ENCODE measurements at places on chromosomes 1 and 21.

DNA sequence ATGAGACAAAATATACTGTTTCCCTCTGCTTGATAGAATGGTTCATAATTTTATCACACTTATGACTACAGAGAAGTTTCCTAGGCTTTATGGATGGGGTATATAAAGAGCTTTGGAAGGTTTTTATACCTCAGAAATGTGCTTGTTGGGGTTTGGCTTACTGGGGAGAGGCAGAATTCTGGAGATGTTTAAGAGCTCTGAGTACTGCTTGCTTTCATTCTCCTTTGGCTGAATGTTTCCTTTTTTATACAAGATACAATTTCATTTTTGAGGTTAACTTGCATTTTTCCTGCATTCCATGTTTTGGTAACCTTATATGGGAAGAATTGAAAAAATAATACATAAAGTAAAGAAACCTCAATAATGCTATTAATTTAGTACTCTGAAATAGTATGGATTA lies 157.7 kb upstream of the COL11A1 start:
- no peak for DNase-seq

DNA sequence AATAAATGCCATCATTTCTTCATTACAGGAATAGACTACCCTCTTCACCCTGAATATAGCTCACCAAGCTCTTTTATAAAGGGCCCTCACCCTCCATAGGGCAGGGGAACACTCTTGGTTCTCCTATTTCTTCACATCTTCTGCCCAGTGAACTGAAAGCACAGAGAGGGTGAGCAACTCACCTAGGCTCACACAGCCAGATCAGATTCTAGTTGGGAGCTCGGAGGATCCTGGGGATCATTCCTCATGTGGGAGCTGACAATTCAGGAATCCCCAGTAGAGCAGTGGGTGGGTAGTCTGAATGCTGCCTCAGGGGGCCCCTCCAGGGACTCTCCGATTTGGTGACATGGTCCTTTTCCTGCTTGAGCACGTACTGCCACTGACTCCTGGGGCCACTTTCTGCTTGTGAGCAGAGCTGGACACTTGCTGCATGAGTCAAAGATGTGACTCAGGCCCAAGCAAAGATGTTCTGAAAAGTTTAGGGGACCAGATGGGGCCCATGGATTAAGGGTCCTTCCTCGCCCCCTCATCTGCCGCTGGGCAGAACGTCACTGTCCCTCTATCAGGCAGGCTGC lies 63.7 kb upstream of the WNT4 start:
- DNase-seq = no peak

- no peak for DNase-seq
Measured at GRCh38 chr1:9397047-9397446, 104.4 kb downstream of the SPSB1 start.

DNA sequence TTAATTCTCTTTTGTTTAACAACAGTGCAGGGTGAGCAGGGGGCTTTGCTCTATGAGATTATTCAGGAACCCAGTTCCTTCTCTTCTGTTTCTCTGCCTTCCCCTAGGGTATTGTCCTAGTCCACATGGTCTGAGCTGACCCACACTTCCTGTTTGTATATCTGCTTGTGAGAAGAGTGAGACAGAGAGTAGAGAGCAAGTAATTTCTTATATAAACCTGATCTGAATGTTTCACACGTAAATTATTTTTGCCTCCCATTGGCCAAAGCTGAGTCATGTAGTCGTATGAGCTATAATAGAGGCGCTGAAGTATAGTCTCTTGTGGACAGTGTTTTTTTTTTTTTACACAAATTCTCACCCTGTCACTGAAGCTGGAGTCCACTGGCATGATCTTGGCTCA lies 134.2 kb upstream of the SERTAD4 start:
- no peak for DNase-seq

- DNase-seq = no peak
Measured at GRCh38 chr1:203048555-203049051, 22.3 kb downstream of the PPFIA4 start.

- DNase-seq = no peak
Measured at GRCh38 chr1:12486401-12487005, 131.5 kb downstream of the DHRS3 start.

DNA sequence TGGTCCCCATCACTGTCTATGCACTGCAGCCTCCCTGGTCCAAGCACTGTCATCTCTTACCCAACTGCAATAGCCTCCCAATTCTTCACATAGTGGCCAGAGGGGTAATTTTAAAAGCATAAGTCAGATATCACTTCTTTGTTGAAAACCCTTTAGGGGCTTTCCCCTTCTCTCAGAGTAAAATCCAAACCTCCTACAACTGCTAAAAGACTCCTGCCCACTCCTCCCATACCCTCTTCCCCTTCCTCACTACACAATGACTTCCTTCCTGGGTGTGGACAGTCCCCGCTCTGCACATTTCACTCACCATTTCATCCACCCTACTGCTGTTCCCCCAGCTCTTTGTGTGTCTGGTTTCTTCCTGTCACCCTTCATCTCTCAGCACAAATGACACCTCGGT lies 8.3 kb downstream of the MCOLN2 start:
- no peak for DNase-seq

GRCh38 chr1:97660431-97661105 lies 260.3 kb downstream of the DPYD start:
- no peak for DNase-seq

DNA sequence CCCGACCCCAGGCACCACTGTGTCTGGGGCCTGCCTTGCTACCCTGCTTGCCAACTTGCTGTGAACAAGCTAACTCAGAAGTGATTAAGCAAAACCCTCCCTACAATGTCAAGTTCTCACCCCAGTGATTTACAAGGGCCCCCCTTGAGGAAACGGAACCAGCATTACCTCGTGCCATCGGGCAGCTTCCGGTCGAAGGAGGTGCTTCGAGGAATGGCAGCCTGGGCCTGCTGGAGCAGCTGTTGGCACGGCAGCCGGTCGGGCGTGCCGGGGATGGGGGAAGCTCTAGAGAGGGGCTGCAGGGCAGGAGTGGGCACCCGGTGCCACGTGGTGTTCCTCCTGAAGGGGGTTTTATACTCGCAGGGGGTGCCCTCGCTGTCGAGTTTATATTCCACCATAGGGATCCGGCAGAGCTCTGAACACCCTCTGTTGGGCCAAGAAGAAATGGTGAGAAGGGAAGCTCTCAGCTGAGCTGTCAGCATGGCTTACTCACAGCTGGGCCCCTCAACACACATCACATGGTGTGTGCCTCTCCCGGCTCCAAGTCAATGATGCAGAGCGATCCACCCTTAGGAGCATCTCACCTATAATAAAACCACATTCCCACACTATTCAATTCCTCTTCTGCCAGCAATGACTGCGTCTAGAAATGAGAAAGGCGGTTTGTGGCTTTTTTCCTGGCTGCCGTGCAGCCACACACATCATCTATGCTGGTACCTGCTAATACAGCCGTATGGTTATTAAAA lies 184.4 kb downstream of the SIPA1L2 start:
- no peak for DNase-seq

- no peak for DNase-seq
Measured at GRCh38 chr1:99266726-99267125, 2.4 kb downstream of the PLPPR4 start.

GRCh38 chr1:161071886-161072371 lies 2.2 kb upstream of the ARHGAP30 start:
- no peak for DNase-seq

DNA sequence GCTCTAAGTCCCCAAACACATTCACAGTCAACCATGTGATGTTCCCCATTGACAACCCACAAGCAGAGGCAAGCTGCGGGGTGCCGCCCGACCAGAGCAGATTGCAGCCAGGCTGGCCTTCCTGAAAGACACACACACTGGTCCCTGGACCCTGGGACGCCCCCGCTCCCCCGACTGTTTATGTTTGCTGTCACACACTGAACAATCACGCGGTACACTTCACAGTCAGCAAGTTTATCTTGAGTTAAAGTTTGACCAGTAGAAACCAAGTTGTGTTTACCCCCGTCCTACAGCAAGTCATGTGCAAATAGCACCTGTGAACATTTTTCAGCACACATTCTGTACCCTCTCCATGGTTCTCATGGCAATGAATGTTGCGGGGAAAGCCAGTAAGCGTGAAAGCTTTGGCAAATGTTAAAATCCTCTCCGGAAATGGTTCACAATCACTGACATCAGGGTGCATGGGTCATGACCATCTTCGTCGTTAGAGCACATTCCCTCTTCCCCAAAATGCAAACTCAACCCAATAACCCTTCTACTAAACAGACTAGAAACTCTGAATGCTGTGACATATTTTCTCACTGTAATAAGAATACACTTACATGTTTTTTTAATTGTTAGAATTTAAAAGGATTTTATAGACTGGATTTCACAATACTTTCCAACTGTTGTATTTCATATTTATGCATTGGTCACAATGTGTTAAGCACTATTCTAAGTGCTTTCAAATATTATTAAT lies 33.3 kb upstream of the IRF2BP2 start:
- DNase-seq = no peak

GRCh38 chr1:233121947-233122559 lies 171.6 kb downstream of the NTPCR start:
- no peak for DNase-seq

- no peak for DNase-seq
Measured at GRCh38 chr1:229940684-229941083, 126.4 kb upstream of the GALNT2 start.

GRCh38 chr1:235997931-235998330 lies 67.0 kb downstream of the NID1 start:
- DNase-seq = no peak

GRCh38 chr1:109271458-109271857 lies 11.5 kb downstream of the PSRC1 start:
- DNase-seq = no peak

DNA sequence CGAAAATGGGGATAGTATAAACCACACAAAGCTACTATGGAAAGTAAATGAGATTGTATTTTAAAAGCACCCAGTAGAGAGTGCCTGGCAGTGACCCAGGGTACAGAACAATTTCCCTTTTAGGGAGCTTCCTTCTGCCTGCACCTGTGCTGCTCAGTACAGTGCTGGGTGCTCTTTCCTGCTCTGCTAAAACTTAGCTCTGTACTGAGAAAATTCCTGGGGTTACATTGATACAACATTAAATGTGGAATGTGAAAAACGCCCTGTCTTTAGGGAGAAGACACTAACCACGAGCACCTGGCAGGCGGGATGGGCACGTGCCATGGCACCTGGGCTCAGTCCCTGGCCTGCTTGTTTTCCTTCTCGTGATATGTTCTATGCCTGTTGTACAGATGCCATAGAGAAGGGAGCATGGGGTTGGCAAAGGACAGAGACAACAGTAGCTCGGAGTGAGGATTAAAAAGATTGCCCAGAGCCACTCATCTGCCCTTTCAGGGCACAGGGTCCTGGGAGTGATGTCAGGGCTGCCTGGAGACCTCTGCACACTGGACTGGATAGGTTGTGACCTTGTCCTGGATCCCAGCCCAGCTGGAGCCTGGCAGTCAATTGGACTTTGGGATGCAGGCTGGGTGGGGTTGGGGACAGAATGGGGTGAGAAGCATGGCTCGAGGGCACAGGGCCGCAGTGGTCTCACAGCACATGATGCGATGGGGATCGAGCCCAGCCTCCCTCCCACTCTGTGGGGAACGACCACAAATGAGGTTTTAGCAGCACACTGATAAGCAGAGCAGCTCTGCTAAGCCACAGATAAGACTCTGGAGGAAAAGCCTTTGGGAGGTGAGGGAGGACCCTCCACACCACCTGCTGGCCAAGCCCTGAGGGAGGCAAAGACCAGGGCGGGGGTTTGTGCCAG lies 4.2 kb downstream of the SPATA46 start:
- no peak for DNase-seq

- no peak for DNase-seq
Measured at GRCh38 chr1:169019419-169020058, 87.0 kb upstream of the ATP1B1 start.

DNA sequence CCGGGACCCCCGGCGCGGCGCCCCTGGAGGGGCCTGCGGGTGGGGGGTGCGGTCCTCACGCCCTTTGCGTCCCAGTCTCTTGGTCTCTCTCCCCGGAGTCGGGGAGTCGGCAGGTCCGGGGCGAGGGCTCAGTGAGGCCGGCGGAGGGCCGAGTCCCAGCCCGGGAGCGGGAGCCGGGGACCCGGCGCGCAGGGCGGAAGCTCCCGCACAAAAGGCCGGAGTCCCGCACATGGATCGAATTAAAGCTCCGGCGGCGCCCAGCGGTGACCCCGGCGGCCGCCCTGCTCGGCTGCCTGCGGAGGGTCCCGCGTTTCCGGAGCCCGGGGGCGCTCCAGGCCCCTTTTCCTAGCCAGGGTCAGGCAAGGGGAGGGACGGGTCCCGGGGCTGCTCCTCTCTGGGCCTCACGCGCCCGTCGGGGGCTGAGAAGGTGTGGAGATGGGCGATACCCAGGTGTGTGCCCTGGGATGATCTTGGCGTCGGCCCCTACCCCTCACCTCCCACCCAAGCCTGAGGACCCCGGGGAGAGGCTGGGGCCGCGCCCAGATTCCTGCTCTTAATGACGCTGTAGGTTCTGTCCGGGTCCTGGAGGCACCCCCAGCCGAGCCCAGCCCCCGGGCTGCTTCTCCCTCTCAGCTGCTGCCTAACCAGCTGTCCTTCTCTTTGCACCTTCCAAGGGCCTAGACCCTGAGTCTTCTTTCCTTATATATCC lies 512 bp downstream of the FBLIM1 start:
- DNase-seq = no peak

DNA sequence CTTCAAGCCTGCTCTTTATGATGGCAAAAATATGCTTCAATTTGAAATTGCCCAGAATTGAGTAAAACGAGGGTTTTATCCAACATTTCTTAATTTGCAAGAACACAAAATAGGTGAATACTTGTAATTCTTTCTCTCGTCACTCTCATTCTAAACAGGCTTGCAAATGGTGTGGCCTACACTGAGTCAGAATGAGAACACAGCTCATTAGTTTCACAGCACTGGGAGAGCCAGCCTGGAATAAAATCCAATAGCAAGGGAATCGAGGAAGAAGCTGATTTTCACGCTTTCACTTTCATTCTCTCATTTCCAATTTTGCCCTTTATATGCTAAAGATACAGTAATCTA lies 537.5 kb downstream of the LTN1 start:
- DNase-seq = no peak

GRCh38 chr1:33322870-33323585 lies 2.1 kb upstream of the A3GALT2 start:
- DNase-seq = no peak

GRCh38 chr1:103457886-103458455 lies 67.5 kb upstream of the RNPC3 start:
- peak; percentile 18 for DNase-seq

DNA sequence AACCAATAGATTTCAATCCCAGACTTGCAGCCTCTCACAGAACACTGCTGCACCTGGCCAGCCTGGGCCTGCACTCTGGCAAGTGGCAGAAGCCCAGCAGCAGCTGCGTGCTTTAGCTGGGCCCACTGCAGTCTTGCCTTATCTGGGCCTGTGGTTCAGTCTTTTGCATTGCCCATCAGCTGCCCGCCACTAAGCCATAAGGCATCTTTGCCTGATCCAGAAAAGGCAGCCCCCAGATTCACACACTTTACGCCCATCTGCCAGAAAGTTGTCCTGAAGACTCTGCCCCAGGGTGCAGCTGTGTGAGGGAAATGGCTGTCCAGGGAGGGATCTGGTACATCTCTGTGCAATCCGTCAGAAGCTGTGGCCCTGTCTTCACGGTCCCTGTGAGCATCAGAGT lies 217.0 kb downstream of the DNAH14 start:
- no peak for DNase-seq

- no peak for DNase-seq
Measured at GRCh38 chr1:4971666-4972065, 317.3 kb downstream of the AJAP1 start.

Measured in renal cortex interstitium (tissue), 15 donors.